ENCODE measurements at places on chromosomes 7 and 10.

GRCh38 chr7:154884348-154884920 is 118.5 kb downstream of the PAXIP1 start:
- no peak for DNase-seq

GRCh38 chr10:119245272-119245671 is 37.9 kb downstream of the GRK5 start:
- no peak for DNase-seq

DNA sequence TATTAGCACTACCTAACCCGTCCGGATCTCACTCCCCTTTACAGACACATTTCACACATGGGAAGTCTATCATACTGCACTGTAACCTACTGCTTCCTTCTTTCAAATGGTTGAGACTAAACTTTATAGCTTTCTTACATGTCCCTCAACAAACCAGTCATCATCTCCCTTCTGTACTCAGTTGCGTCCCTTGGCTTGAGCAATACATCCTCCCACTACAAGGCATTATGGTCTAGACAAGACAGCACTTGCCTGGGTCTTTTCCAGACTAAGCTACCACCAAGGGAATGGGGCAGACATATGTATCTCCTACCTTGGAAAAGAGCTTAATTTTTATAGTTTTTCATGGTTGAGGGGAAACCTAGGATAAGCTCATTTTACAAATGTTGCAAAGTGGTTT is 575.2 kb downstream of the KCNMA1 start:
- no peak for DNase-seq

DNA sequence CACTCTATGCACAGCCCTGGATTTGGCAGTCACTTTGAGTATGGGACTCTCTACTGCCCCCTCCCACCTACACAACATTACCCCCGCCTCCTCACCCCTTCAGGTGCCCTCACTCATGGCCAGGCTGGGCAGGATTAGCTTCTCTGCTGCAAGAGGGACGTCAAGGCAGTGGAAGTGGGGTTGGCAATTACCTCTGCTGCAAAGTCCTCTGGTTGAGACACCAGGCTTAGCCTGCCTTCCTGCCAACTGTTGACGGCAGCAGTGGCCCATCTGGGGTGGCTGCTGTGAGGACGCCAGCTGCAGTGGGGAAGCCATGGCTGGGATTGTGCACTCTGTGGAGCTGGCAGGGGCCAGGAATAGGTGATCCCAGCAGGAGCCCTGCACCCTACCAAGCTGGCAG is 26.7 kb downstream of the SVIL start:
- no peak for DNase-seq

DNA sequence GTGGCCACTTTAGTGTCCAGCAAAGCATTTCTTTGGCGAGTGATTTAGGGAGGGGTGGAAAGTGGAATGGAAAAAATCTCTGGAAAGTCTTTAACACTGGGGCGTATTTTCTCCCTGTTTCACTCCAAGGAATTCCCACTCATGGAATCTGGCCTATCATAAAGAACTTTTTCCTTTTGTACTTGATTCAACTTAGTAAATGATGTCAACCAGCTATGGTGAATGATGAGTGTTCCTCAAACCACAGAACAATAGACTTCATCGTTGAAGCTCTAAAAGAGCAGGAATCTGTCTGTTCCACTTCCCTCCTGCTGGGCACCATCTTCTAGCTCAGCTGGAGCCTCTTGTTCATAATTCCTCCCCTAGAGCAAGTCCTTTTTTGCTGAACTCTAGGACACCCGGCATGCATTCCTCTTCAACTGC is 66.5 kb downstream of the EPDR1 start:
- DNase-seq: no peak

DNA sequence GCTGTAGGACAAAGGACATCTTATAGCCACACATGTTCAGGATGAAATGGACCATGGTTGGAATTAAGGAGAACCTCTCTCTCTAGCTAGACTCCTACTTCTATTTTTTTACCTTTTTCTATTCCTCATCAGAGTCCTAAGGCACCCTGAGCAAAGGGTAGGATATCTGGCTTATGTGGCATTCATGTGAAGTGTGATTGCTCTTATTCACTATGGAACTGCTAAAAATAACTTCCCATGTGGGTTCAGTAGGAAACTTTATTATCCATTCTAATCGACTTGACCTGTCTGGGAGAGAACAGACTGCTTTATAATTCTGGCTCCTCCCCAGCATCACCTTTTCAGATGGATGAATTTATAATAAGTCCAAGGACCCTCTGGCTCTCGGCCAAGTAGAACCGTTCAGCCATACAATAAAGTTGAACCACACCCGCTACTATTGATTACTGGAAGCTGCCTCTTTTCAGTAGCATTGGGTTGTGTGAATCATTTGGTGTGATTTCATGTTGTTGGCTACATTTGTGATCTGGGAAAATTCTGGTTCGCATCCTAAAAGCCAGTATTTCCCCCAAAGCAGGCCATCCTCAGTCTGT is 117.5 kb downstream of the NRF1 start:
- no peak for DNase-seq

- no peak for DNase-seq
Measured at GRCh38 chr7:101377189-101377736, 14.6 kb downstream of the COL26A1 start.

DNA sequence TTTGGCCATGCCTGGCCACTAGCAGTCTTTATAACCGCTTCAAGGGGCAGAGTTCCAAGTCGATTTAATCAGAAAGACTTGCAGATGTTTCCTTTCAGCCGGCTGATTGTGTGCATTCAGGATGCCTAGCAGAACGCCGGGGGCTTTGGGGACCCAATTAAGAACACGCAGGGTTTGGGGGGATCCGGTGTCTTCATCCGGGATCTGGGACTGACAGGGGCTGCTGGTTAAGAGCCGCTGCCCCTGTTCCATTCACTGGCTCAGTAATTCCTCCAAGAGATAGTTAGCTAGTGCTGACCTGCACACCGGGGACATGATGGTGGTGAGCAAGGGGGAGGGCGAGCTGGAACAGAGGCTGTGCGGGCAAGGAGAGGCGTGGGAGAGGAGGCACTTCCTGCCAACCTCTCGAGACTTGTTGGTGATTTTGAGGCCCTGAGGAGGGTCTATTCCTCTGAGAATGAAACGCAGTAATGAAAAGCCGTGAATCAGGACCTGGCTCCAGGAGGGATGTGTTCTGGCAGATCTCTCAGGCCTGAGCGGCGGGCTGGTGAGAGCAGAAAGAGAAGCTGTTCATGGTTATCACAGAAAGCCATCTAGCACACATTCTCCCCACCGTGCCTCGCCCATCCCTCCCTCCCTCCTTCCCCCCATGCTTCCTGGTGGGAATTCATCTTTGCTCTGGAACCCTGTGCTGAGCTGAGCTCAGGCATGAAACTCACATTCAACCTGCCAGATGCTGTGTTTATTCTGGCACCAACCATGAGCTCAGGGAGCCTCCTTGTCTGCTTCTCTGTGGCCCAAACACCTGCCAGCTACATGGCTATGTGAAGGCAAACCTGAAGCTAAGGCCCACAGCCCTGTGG is 152.0 kb downstream of the CCDC3 start:
- DNase-seq: no peak

GRCh38 chr7:39811161-39811614 is 138.9 kb upstream of the CDK13 start:
- no peak for DNase-seq
